Tibial nerve (tissue), 4 donors: ENCODE measurements at places on chromosomes 5 and 9. TPM values are rescaled to one million over a fixed set of nuclear protein-coding genes. Genes with fewer than 3 reads are reported as not detected.

LURAP1L gene
- total RNA-seq, result 15.9 TPM

FGF1 gene
- 113 TPM for total RNA-seq

PCDHGA10 gene
- total RNA-seq, result 9.2 TPM

SHOC1 gene
- total RNA-seq, result not detected

IGIP gene
- total RNA-seq, result 28.6 TPM

DNA sequence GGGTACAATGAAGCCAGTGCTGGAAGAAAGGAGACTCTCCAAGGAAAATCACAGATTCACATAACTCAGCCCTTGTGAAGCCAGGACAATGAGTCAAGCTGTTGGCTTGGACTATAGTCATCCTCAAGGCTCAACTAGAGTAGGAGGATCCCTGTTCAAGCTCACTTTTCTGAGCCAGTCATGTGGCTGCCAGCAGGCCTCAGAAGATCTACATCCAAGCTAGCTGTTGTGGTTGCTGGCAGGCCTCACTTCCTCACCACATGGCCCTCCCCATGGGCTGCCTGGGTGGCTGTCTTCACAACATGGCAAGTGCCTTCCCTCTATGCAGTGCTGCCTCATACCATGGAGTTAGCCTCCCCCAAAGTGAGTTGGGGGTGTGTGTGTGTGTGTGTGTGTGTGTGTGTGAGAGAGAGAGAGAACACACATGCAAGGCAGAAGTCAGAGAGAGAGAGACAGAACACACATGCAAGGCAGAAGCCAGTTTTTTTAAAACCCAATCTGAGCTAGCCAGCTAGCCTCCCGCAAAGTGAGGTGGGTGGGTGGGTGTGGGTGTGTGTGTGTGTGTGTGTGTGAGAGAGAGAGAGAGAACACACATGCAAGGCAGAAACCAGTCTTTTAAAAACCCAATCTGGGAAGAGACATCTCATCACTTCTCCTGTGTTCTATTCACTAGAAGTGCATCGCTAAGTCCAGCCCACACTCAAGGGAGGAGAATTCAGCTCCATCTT, 17.1 kb downstream of the SCAI start:
- no peaks in the 10 kb centered on the region for H3K27me3 ChIP-seq
- H3K4me1 ChIP-seq, result peaks cover 15% of the 10 kb centered on the region
- no peak overlapping the region for H3K27ac ChIP-seq
- H3K36me3 ChIP-seq, result no peaks in the 10 kb centered on the region

DNA sequence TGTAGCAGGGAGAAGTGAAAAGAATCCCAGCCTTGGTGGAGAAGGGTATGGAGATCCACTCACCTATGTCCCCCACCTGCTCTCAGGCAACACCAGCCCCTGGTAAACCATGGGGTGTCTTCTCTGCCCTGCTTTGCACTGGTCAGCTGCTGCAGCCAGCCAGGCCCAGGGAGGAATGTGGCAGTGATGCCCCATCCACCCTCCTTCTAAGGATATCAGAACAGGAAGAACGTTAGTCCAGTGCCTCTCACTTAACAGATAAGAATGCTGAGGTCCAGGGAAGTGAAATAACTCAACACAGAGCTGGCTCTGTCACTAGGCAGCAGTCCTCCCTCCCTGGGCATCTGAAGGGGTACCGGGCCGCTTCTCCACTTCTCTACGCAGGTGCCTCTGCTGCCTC, 9.7 kb upstream of the PPIC start:
- no peaks in the 10 kb centered on the region for H3K4me1 ChIP-seq
- no peak for DNase-seq
- no peaks in the 10 kb centered on the region for H3K27me3 ChIP-seq
- no peak overlapping the region for H3K4me3 ChIP-seq
- no peaks in the 10 kb centered on the region for H3K36me3 ChIP-seq

- no peaks in the 10 kb centered on the region for H3K4me1 ChIP-seq
- DNase-seq, result no peak
- peaks cover 4% of the 10 kb centered on the region for H3K36me3 ChIP-seq
- no peaks in the 10 kb centered on the region for H3K27me3 ChIP-seq
These were observed 103.0 kb downstream of the PCSK5 start for GRCh38 chr9:75993434-75993833.

GRCh38 chr5:81631124-81631523, 119.8 kb downstream of the SSBP2 start:
- H3K27ac ChIP-seq, result no peak overlapping the region
- no peaks in the 10 kb centered on the region for H3K36me3 ChIP-seq
- H3K27me3 ChIP-seq, result no peaks in the 10 kb centered on the region
- H3K4me1 ChIP-seq, result no peaks in the 10 kb centered on the region
- no peak for DNase-seq
- H3K4me3 ChIP-seq, result no peak overlapping the region

GRCh38 chr9:3730511-3730922, 204.7 kb upstream of the RFX3 start:
- no peaks in the 10 kb centered on the region for H3K27me3 ChIP-seq
- no peak overlapping the region for H3K4me3 ChIP-seq
- no peak overlapping the region for H3K27ac ChIP-seq

DNA sequence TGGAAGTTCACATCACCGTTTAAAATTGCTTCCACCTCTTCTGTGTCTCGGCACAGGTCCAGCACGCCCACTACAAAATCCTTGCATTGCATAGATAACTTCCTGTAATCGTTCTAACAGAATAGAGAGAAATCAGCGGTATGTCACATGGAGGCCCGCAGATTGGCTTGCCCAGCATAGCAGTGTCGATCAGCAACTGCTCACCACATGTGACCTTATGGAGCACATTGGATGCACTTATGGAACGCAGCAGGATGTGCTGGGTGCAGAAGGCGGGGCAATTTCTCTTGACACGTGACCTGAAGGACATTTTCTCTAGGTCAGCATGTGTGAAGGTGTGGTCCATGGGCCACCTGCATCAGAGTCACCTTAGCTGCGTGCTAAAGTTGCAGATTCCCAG, 49.7 kb downstream of the TRPC7 start:
- no peaks in the 10 kb centered on the region for H3K27me3 ChIP-seq
- H3K27ac ChIP-seq, result no peak overlapping the region
- no peak overlapping the region for H3K4me3 ChIP-seq
- no peak for DNase-seq
- H3K36me3 ChIP-seq, result no peaks in the 10 kb centered on the region

GRCh38 chr9:136225748-136226679, 19.6 kb downstream of the QSOX2 start:
- H3K36me3 ChIP-seq, result peaks cover 58% of the 10 kb centered on the region
- H3K27ac ChIP-seq, result no peak overlapping the region
- DNase-seq, result no peak
- no peaks in the 10 kb centered on the region for H3K27me3 ChIP-seq

DNA sequence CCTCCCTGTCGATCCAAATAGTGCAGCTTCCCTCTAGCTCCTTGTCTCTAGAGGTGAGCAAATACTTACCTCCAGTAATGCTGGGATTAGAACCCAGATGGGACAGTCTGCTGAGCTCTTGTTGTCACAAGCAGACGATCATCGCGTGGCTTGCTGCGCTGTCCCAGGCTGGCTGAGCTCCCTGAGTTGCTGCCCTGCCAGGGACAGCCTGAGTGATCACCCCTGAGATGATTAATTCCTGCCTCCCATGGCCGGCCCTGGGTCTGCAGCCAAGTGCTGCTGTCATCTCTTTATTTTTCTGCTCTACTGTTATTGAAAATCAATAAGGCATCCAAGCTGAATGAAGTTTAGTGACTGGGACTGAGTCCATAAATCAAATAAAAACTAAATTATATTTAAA, 94.0 kb upstream of the ALDH1B1 start:
- no peak overlapping the region for H3K27ac ChIP-seq
- H3K27me3 ChIP-seq, result no peaks in the 10 kb centered on the region
- H3K36me3 ChIP-seq, result no peaks in the 10 kb centered on the region
- H3K4me3 ChIP-seq, result no peak overlapping the region
- DNase-seq, result no peak

GRCh38 chr5:2487152-2487763, 264.2 kb downstream of the IRX2 start:
- no peak for DNase-seq
- no peaks in the 10 kb centered on the region for H3K27me3 ChIP-seq
- no peak overlapping the region for H3K27ac ChIP-seq
- no peak overlapping the region for H3K4me3 ChIP-seq

DNA sequence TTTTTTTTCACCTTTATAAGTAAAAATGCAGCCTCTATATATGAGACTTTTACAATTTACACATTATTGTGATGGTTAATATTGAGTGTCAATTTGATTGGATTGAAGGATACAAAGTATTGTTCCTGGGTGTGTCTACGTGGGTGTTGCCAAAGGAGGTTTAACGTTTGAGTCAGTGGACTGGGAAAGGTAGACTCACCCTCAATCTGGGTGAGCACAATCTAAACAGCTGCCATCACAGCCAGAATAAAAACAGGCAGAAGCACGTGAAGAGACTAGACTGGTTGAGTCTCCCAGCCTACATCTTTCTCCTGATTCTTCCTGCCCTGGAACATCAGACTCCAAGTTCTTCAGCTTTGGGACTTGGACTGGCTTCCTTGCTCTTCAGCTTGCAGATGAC, 132.8 kb upstream of the DPYSL3 start:
- H3K4me1 ChIP-seq, result no peaks in the 10 kb centered on the region
- H3K27ac ChIP-seq, result no peak overlapping the region
- no peaks in the 10 kb centered on the region for H3K27me3 ChIP-seq
- peaks cover 17% of the 10 kb centered on the region for H3K36me3 ChIP-seq
- H3K4me3 ChIP-seq, result no peak overlapping the region

DNA sequence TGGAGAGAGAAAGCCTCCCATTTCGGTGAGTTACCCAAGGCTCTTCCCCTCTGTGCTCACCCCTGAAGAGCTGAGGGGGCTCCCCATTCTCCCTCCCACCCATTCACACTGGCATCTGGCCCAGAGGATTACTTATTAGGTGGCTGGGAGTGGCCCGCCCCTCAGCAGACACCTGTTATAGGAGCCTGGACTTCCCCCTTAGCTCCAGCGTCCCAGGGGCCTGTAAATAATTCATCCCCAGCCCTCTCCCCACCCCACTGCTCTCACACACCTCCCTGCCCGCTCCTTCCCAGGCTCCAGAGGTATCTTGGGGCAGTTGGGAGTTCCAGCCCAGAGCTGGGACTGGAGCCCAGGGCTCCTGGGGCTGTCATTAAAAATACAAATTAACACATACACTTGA, 11.6 kb upstream of the SLC6A7 start:
- H3K4me1 ChIP-seq, result peaks cover 44% of the 10 kb centered on the region
- no peaks in the 10 kb centered on the region for H3K27me3 ChIP-seq
- no peak overlapping the region for H3K4me3 ChIP-seq
- H3K27ac ChIP-seq, result no peak overlapping the region
- no peak for DNase-seq
- no peaks in the 10 kb centered on the region for H3K36me3 ChIP-seq

- DNase-seq, result no peak
- H3K4me3 ChIP-seq, result no peak overlapping the region
- no peaks in the 10 kb centered on the region for H3K4me1 ChIP-seq
- no peaks in the 10 kb centered on the region for H3K27me3 ChIP-seq
- peak overlapping the region; percentile 52 for H3K27ac ChIP-seq
- H3K36me3 ChIP-seq, result no peaks in the 10 kb centered on the region
These were observed 372.4 kb downstream of the SEMA5A start for GRCh38 chr5:9173281-9174048.

DNA sequence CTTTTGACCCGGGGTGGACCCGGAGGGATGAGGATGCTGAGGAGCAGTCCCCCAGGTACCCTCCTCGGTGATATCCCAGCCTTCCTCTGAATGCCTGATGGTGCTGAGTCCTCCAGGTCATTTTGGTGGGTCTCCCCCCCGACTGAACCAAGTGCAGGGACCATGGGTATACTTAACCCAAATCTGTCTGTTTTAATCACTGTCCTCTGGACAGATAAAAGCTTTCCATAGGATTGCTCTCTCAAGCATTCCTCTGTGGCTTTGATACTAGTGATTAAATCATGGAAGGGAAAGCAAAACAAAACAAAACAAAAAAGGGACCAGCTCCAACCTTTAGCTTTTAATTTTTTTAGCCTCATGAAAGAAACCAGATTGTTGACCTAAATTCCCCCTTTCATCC, 26.0 kb downstream of the PAPPA start:
- no peak overlapping the region for H3K27ac ChIP-seq
- H3K4me1 ChIP-seq, result no peaks in the 10 kb centered on the region
- DNase-seq, result no peak
- no peak overlapping the region for H3K4me3 ChIP-seq

DNA sequence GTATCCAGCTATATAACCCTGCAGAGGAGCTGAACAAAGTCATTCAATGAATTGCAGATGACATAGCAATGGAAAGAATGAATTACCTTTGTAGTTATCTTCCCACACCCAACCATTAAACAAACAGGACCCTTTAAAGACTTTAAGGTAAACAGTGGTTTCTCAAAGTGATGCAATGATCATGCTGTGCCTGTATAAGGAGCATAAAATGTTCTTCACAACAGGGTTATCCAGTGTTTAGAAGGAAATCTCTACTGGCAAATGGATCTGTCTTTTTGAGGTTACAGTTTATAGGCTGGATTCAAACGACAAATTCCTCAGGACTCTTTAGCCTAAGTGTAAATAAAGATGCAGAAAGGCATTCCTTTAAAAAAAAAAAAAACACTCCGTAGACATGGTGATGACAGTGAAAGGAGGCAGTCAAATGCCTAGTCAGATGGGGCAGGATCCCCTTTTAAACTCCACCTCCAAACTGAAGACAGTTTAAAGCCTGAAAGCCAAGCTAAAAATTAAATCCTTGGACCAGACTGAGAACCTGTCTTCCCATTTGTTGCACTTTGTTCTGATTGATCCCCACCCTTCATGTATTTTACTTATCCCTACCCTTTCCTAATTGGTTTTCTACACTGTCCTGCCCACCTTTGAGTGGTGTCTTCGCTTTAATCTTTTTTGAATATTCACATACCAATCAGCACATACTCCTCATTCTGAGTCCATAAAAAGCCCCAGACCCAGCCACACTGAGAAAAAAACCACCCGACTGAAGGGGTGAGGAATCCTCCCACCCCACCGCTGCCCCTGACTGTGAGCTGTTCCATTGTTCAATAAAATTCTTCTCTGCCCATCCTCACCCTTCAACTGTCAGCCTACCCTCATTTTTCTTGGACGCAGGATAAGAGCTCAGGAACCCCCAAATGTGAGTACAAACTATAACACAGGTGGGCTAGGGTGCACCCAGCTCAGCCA, 761.3 kb upstream of the DMAC1 start:
- no peaks in the 10 kb centered on the region for H3K4me1 ChIP-seq
- no peaks in the 10 kb centered on the region for H3K27me3 ChIP-seq
- no peaks in the 10 kb centered on the region for H3K36me3 ChIP-seq
- no peak for DNase-seq

DNA sequence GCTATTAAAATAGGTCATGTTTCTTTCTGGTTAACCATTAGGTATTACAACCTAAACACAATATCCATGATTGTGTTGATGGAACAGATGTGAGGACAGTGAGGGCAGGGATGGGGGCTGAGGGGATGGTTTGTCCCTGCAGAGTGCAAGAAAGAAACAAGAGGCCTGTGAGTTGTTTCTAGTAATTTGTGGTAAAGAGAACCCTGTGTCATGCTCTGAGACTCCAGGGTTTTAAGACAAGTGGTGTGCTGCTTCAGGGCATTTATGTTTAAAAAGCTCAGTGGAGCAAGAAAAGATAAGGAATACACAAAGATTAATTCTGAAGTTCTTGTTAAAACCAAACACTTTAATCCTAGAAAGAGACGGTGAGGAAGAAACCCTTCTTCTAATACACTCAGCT, 656.5 kb downstream of the TLE1 start:
- H3K4me1 ChIP-seq, result no peaks in the 10 kb centered on the region
- DNase-seq, result no peak
- no peaks in the 10 kb centered on the region for H3K27me3 ChIP-seq
- no peaks in the 10 kb centered on the region for H3K36me3 ChIP-seq

- DNase-seq, result no peak
- no peak overlapping the region for H3K4me3 ChIP-seq
- no peak overlapping the region for H3K27ac ChIP-seq
- H3K36me3 ChIP-seq, result no peaks in the 10 kb centered on the region
- H3K4me1 ChIP-seq, result no peaks in the 10 kb centered on the region
These were observed 82.1 kb upstream of the IL33 start for GRCh38 chr9:6133346-6134063.
